ENCODE measurements at places on chromosomes 7 and 10.

GRCh38 chr10:90148116-90148855, 446.9 kb downstream of the KIF20B start:
- no peak for DNase-seq

DNA sequence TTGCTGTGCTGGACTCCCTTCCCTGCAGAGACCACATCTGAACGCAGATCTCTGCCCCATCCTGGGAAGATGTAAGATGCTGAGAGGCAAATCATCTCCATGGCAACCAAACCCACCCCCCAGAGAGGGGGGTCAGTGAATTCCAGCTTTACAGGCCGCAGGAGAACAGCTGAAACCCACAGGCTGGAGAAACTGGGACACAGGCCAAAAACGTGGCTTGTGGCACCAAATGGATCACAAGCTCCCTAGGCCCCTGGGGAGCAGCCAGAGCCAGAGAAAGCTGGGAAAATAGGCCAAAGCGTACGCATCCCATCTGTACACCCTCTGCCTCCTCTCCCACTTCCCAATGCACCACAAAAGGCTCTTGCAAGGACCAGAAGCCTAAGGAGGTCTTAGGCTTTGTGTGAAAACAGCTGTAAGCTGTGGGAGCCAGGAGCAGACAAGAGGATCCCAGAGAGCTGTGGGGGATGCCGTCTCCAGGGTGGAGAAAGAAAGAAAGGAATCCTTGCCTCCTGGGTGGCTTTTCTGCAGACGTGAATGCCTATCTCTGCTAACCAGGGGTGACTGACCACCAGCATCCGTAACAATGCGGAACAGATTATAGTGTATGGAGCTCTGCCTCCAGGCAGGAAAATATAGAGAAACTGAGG, 59.5 kb downstream of the TMEM130 start:
- DNase-seq = no peak

GRCh38 chr7:41994746-41995110, 242.3 kb downstream of the GLI3 start:
- DNase-seq = no peak

DNA sequence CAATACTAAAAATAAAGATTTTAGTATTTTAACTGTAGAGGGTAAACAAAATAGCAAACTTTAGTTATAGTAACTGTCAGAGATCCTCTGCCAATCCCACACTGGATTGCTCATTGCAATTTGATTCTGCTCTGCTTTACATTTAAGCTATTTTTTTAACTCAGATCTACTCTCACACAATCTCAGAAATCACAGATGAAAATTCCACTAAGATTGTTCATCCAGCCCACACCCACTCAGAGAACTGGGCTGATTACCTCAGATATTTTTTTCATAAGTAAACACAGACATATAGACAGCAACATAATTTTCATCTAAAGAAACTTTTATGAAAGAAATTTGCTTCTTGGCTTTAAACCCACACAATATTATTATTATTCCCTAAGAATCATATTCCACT, 7.0 kb downstream of the OSBPL3 start:
- DNase-seq = no peak

DNA sequence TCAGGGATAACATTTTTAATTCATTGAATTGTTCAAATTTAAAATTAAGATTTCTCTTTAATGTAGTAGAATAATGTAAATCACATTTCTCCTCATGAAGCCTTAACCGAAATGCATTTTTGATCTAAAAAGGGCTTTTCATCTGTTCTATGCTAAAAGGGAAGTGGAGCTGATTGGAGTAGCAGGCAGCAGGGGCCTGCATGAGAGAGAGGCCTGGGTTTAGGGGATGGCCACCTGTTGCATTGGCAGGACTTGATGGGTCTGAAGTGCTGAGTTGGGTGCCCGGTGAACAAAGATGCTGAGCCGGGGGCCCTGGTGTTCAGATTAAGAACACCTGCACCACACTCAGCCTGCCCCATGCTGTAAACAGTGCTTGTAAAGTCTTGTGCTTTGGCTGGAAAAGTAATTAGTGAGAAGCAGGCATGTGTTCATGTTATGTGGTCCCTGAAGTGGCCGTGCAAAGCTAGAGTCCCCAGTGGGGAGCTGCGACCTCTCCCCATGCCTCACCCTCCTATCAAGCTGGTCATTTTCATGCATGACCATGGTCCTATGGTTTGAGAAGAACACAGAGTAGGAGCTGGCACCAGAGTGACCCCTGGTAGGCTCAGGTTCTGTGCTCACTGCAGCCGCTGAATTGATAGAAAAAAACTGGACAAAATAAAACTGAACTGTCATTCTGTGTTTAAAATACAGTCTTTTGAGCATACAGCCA, 124.3 kb downstream of the ADCY1 start:
- no peak for DNase-seq

DNA sequence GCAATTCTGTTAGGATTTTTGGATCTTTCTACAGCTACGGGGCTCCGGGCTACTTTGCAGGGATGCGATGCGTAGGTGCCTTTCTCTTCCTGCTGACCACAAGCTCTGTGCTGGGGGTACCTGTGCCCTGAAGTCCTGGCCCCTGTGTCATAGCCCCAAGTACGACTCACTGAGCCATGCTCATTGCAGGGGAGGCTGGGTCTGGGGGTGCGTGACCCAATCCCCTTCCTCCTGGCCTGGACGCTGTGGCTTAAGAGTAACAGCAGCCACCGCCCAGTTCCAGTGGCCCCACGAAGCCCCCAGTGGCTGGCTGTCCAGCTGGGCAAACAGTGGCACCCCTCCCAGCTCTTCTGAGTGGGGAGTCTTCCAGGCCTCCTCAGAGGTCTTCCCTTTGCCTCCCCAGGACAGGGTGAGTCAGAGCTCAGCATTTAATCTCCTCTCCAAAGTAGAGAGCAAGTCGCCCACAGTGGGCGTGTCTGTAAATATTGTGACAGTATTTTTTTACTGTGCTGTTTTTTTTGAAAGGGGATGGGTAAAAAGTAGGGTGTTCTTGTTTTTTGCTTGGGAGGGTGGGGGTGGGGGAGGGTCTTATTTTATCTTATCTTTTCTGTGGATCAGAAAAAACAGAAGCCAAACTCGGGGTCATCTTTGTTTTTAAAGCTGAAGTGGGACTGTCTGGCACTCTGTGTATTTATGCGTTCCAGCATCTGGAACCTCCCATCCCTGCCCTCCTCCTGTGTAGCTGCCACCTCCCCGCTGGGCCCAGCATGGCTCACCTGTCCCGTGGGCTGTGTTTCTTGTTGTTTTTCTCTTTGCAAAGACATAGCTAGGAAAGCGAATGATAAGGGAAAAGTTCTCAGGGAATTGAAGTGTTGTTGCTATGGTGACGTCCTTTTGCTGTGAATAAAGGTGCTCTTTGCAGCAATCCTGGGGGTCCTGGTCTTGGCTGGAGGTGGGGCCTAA, 8.2 kb downstream of the LFNG start:
- no peak for DNase-seq

DNA sequence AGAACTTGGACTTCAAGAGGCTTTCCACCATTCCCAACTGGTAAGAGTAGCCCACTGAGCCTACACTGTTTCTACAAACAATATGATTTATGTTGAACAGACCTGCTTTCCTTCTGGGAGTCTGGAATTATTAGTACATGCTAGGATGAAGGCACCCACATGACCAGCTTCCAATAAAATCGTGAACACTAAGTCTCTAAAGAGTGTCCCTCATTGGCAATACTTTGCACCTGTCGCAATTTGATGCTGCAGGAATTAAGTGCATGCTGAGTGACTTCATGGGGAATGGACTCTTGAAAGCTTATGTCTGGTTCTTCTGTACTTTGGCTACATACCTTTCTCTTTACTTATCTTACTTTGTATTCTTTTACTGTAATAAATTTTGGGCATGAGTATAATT, 305.2 kb upstream of the GHITM start:
- DNase-seq = no peak

- DNase-seq = no peak
Measured at GRCh38 chr10:105675333-105675732, 1034.2 kb downstream of the SORCS3 start.

GRCh38 chr10:7261351-7261750, 149.5 kb downstream of the SFMBT2 start:
- DNase-seq = no peak

Measured in GF-D8 (cell line).